ENCODE measurements at places on chromosomes 6 and 20. TPM values are rescaled to one million over a fixed set of nuclear protein-coding genes. Genes with fewer than 3 reads are reported as not detected.

- DNase-seq: peak; percentile 31
- no peaks in the 10 kb centered on the region for H3K4me1 ChIP-seq
- no peaks in the 10 kb centered on the region for H3K36me3 ChIP-seq
- no peak overlapping the region for H3K4me3 ChIP-seq
- no peak overlapping the region for H3K27ac ChIP-seq
- no peaks in the 10 kb centered on the region for H3K27me3 ChIP-seq
Measured at GRCh38 chr20:12358655-12359009, 440.9 kb downstream of the BTBD3 start.

DNA sequence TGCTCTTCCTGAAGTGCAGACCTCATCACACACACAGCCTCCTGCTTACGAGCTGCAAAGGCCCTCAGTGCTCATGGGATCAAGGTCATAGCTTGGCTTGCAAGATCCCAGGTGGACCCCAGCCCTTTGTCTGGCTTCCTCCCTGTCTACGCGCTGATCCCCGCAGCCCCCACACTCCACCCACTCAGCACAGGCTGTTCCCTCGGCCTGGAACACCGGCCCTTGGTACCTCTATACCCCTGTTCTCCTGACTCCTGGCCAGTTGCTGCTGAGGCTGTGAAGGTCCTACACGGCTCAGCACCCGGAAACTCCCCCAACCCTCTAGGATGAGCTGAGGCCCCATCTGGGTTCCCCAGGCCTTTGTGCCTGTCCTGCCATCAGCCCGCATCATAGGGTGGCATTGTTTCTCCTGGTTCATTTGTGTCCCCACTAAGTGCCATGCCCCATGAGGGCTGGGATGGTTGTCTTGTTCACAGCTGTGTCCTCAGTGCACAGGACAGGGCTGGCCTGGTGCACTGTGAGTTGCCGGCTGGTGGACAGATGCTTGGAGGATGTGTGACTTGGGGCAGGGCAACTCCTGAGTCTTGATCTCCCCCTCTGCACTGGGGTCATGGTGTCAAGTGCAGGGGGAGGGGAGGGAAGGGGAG is 57.0 kb downstream of the ADNP start:
- no peaks in the 10 kb centered on the region for H3K27me3 ChIP-seq
- no peak for DNase-seq
- no peak overlapping the region for H3K27ac ChIP-seq
- H3K36me3 ChIP-seq: no peaks in the 10 kb centered on the region

DNA sequence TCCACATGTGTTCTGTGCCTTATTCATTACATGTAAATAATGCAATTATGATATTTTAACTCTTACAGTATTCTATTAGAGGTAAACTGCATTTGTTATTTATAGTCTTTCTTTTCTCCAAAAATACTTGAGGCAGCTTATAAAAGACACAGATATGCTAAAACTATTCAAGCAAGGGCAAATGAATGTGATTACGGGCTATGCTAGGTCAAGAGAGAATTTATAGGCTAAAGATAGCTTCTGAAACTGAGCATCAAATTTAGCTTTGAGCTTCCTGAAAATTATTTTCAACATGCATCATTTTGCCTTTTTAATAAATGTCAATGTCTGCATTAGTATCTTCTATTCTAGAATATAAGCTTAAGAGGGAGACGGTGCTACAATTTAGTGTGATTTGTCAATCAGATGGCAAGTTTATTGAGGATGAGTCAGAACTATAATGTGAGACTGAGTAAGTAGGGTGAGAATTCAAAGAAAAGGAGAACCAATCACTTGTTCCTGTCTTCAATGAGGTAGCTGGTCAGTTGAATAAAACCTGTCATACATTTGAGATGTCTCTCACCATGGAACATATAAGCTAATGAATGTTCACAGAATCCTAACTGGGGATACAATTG is 669.4 kb upstream of the CITED2 start:
- H3K27ac ChIP-seq: peak overlapping the region; percentile 72
- H3K4me1 ChIP-seq: peaks cover 56% of the 10 kb centered on the region
- H3K36me3 ChIP-seq: no peaks in the 10 kb centered on the region
- H3K27me3 ChIP-seq: no peaks in the 10 kb centered on the region

DNA sequence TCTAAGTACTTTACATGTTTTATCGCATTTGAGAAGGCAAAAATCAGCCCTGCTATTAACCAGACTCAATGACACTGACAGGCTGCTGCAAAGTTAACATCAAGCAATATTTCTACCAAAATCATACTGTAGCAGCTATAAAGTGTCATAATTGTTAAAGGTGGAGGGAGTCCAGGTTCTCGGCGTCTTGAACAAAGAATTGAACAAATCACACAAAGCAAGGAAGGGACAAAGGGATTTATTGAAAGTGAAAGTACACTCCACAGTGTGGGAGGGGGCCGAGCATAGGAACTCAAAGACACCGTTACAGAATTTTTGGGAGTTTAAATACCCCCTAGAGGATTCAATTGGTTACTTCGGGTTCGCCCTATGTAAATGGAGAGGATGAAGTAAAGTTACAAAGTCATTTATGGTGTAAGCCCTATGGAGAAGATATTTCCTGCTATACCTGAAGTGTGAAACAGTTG is 12.9 kb upstream of the ZNF391 start:
- H3K27ac ChIP-seq: no peak overlapping the region
- DNase-seq: peak; percentile 39
- no peaks in the 10 kb centered on the region for H3K36me3 ChIP-seq

BTNL2 gene
- not detected for total RNA-seq

DNA sequence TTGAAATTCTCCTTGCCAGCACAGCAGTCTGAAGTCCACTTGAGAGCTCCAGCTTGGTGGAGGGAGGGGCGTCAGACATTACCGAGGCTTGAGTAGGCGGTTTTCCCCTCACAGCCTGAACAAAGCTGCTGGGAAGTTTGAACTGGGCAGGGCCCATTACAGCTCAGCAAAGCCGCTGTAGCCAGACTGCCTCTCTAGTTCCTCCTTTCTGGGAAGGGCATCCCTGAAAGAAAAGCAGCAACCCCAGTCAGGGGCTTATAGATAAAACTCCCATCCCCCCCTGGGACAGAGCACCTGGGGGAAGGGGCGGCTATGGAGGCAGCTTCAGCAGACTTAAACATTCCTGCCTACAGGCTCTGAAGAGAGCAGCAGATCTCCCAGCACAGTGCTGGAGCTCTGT is 325.3 kb downstream of the GJA1 start:
- H3K27me3 ChIP-seq: no peaks in the 10 kb centered on the region
- DNase-seq: no peak
- H3K27ac ChIP-seq: no peak overlapping the region
- H3K4me1 ChIP-seq: no peaks in the 10 kb centered on the region
- no peak overlapping the region for H3K4me3 ChIP-seq

DNA sequence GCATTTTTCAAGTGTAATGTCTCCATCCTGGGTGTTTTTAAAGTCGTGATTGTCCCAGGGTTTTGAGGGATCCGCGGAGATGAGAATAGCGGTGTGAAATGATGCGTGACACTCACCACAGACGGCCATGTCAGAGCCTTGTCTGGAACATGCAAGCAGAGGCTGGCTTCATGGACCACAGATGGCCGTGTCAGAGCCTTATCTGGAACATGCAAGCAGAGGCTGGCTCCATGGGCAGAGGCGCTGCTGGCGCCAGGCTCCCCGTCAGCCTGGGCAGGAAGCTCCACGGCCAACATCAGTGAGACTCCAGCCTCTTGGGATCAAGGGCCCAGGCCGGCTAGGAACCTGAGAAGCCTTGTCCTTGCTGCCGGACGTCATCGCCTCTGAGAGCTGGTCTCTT is 7.7 kb upstream of the MRGBP start:
- H3K4me1 ChIP-seq: peaks cover 17% of the 10 kb centered on the region
- no peaks in the 10 kb centered on the region for H3K36me3 ChIP-seq
- no peak for DNase-seq
- H3K27me3 ChIP-seq: no peaks in the 10 kb centered on the region
